ENCODE measurements at places on chromosomes 16 and 17. TPM values are rescaled to one million over a fixed set of nuclear protein-coding genes. Genes with fewer than 3 reads are reported as not detected.

GRCh38 chr16:25568991-25569390 lies 122.8 kb upstream of the HS3ST4 start:
- H3K27ac ChIP-seq: no peak overlapping the region
- H3K4me1 ChIP-seq: no peaks in the 10 kb centered on the region
- no peak overlapping the region for H3K4me3 ChIP-seq
- no peaks in the 10 kb centered on the region for H3K36me3 ChIP-seq

DNA sequence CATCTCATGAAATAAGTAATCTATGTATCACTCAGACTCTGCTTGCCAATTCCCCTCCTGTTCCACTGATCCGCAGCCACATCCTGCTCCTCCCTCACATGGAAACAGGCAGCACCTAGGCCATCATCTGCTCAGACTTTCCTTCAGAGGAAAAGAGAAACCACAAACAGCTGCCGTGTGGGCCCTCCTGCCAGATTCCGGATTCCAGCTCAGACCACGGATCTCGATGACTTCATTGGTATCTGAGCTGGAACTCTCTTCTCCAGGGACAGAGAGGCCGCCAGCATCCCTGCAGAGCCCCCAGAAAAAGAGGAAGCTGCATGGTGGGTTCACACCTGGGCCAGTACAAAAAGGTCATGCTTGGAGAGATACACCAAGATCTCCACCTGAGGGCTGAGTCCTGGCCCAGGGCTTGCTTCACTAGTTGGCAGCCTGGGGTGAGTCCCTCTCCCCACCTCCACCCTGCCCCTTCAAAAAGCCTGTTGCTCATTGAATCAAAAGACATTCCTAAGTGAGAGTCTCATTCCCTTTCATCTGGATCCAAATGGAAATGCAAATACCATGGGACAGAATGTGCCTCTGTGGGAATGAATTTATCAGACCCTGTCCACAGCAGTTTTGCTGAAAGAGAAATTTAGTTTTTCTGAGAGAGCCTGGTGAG lies 47.2 kb downstream of the HOXB1 start:
- no peak overlapping the region for H3K27ac ChIP-seq
- no peak for DNase-seq
- H3K4me1 ChIP-seq: no peaks in the 10 kb centered on the region
- H3K27me3 ChIP-seq: no peaks in the 10 kb centered on the region
- H3K4me3 ChIP-seq: no peak overlapping the region

DNA sequence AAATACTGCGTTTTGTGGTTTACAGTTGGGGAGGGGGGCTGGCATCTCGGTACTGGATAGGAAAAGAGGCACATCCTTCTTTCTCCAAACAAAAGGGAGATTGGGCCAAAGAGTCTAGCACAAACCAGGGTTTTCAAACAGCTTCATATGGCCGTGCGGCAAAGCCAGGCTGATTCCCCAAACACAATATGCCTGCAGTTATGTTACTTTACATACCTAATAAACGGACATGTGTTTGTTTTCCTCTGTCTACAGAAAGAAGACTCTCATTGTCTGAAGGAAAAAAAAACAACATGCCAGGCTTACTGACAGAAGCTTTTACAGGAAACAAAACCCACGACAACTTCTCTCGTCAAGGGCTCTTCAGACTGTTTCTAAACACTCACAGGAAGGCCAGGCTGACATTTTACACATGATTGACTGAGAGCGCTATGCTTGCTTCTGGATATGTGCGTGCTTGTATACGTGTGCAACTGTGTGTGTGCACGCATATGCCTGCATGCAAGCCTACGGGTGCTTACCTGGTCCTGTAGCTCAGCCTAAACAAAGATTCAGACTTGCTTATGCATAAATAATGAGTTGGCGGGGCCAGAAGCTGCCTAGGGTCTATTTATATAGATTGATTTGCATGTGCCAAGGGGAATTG lies 461.0 kb upstream of the C16orf82 start:
- no peak overlapping the region for H3K27ac ChIP-seq
- no peak overlapping the region for H3K4me3 ChIP-seq
- no peaks in the 10 kb centered on the region for H3K36me3 ChIP-seq
- H3K27me3 ChIP-seq: no peaks in the 10 kb centered on the region
- DNase-seq: no peak

DNA sequence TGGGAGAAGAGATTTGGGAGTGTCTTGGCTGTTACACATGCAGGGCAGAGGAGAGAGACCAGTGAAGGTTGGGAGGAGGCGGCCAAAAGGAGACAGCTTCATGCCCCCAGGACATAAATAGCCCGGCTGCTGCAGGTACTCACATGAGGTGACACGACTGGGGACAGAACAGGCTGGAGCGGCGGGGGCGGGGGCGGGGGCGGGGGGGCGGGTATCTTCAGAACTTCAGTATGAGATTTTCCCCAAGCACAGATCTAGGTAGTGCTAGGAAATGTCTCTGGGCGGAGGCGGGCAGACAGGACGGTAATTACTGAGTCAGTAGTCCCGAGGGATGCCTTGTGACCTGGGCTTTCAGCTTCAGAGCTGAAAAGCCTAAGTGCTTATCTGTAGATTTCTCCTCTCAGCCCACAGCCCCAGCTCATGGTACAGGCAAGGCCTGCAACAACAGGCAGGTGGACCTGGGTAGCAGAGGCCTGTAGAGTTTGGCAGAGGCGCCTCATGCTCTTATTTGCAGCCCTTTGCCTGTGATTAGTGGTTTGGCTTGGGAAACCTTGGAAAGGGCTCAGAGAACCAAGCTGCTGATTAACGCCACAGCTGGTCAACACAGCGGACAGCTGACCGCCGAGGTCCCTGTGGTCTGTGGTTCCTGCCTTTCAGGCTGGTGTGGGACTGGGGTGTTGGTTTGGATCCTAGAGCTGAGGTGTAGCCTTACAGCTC lies 24.5 kb downstream of the UNK start:
- H3K4me3 ChIP-seq: no peak overlapping the region
- H3K4me1 ChIP-seq: no peaks in the 10 kb centered on the region
- peak overlapping the region; percentile 89 for H3K27ac ChIP-seq
- no peaks in the 10 kb centered on the region for H3K27me3 ChIP-seq
- H3K36me3 ChIP-seq: peaks cover 41% of the 10 kb centered on the region

GRCh38 chr17:65536573-65537342 lies 24.7 kb downstream of the AXIN2 start:
- no peaks in the 10 kb centered on the region for H3K27me3 ChIP-seq
- peaks cover 28% of the 10 kb centered on the region for H3K4me1 ChIP-seq
- H3K27ac ChIP-seq: no peak overlapping the region
- peaks cover 83% of the 10 kb centered on the region for H3K36me3 ChIP-seq

DNA sequence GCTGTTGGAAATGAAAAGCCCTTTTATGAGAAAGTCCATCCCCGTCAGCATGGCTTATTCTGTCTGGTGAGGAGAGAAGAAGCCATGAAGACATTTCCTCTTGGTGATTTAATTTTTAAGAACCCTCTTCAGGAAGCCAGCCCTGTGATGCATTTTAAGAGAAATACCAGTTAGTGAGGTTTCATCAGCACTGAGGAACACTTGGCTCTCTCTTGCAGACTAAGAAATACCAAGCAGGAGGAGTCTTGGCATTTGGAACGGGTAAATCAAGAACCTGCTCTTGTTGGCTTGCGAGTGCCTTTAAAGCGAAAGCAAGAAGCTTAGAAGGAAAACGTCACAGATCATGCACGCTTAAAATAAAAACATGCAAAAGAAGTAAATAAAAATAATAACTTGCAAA lies 17.5 kb downstream of the RAB11FIP3 start:
- H3K27ac ChIP-seq: no peak overlapping the region
- H3K36me3 ChIP-seq: no peaks in the 10 kb centered on the region
- DNase-seq: no peak
- no peaks in the 10 kb centered on the region for H3K4me1 ChIP-seq

DNA sequence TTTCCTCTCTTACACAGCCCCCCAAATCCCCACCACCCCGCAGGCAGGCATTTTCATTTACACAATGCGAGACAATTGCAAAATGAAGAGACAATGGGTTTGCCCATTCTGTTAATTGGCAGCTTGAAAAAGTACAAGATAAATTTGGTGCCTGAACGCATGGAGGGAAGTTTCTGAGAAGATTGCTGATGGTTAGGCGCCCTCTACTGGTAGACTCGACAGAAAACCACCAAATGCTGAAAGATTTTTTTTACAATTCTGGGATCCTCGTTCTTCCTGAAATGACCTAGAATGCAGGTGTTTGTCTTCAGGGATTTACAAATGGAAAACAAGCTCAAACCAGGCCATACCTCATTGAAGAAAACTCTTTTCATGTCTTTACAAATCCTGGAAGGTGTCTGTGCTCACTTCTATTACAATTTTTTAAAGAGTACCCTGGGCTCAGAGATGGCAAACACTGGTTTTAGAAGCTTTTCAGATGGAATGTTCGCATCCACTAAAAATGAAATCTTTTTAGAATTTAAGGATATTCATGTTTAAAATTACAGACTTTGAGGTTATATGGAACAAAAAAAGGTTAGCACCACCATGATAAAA lies 338.5 kb downstream of the PMP22 start:
- no peaks in the 10 kb centered on the region for H3K4me1 ChIP-seq
- no peak for DNase-seq
- no peaks in the 10 kb centered on the region for H3K36me3 ChIP-seq
- H3K4me3 ChIP-seq: no peak overlapping the region

DNA sequence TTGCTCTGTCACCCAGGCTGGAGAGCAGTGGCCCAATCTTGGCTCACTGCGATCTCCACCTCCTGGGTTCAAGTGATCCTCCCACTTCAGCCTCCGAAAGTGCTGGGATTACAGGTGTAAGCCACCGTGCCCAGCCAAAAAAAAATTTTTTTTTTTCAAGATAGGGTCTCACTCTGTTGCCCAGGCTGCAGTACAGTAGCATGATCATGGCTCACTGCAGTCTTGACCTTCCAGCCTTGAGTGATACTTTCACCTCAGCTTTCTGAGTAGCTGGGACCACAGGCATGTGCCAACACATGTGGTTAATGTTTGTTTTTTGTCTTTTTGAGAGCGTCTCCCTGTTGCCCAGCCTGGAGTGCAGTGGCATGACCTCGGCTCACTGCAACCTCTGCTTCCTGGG lies 1.7 kb upstream of the PAM16 start:
- H3K27me3 ChIP-seq: no peaks in the 10 kb centered on the region
- no peak for DNase-seq
- no peaks in the 10 kb centered on the region for H3K36me3 ChIP-seq
- no peak overlapping the region for H3K27ac ChIP-seq
- H3K4me3 ChIP-seq: no peak overlapping the region

GRCh38 chr17:30124273-30124796 lies 7.7 kb downstream of the NSRP1 start:
- no peak overlapping the region for H3K4me3 ChIP-seq
- H3K27ac ChIP-seq: no peak overlapping the region
- H3K27me3 ChIP-seq: no peaks in the 10 kb centered on the region
- no peak for DNase-seq
- peaks cover 16% of the 10 kb centered on the region for H3K36me3 ChIP-seq

GRCh38 chr17:60163108-60163784 lies 13.5 kb downstream of the CA4 start:
- no peaks in the 10 kb centered on the region for H3K36me3 ChIP-seq
- H3K4me3 ChIP-seq: no peak overlapping the region
- H3K27me3 ChIP-seq: no peaks in the 10 kb centered on the region

- H3K4me1 ChIP-seq: no peaks in the 10 kb centered on the region
Observed at GRCh38 chr16:69286941-69287713, 24.0 kb upstream of the VPS4A start.

DNA sequence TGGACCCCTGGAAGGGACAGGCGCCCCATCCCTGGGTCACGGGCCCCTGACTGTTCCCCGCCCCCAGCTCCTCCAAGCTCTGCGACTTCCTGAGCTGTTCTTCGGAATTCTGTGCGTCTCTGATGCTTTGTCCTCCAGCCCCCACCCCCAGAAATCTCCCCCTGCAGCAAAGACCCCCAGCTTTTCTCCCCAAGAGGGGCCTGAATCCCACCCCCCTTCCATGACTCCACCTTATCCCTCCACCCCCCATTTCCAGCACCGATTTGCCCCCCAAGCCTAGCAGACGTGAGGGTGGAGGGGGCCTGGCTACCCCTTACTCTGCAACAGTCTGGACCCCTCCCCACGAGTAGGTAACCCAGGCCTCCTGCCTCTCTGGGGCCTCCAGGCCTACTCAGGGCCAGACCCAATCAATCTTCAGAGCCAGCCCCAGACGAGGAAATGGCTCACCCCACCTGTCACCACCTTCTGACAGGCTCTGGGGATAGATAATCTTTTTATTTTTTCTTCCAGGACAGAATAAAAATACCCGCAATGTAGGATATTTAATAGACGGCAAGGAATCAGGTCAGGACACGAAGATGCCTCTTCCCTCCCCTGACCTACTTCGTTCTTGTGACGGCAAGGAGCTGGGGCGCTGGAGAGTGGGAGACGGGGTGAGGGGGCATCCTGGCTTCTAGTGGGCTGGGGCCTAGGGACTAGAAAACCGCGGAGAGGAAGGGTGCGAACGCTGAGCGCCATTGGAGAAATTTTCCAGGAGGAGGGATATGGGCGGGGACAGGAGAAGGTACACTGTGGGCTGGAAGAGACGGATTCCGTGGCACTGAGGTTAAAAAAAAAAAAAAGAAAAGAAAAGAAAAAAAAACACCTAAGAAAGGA lies 744 bp upstream of the PLXDC1 start:
- H3K27me3 ChIP-seq: peaks cover 4% of the 10 kb centered on the region
- no peak for DNase-seq
- no peaks in the 10 kb centered on the region for H3K36me3 ChIP-seq

DNA sequence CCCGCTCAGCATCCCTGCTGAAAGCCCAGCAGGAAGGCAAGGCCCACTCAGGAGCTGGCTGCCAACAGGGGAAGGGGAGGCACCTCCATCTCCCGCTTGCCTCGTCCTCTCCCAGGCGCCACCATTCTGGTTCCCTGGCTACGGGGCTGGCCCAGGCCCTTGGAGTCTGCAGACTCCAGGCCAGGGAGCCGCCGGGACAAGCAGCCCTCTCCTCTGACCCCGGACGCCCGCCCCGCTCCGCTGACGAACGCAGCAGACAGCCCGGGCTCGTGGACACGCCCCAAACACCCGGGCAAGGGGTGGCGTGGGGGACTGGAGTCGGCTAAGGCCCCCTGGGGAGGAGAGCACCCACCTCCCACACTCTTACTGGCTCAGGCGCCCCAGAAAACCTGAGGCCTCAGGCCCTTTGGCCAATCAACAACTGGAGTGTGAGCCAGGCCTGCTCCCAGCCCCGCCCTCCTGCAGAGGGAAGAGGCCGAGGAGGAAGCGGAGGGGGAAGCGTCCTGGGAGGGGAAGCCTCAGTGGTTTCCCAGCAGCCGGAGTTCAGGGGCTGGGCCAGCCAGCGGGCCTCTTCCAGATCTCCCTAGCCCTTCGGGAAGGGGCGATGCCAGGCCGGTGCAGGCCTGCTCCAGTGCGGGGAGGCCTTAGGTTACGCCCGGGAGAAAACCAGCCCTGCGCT lies 4.2 kb downstream of the MNT start:
- peak overlapping the region; percentile 47 for H3K4me3 ChIP-seq
- H3K27ac ChIP-seq: peak overlapping the region; percentile 99
- peak; percentile 97 for DNase-seq

Gene TEKT5
- total RNA-seq: not detected

Gene ST6GALNAC1
- total RNA-seq: 7.1 TPM

Gene MXRA7
- 440 TPM for total RNA-seq

Gene KDM6B
- total RNA-seq: 11.0 TPM

Gene CES5A
- not detected for total RNA-seq

Gene C17orf113
- 0.74 TPM for total RNA-seq
